ENCODE measurements at places on chromosomes 6 and 20.

- DNase-seq = no peak
Measured at GRCh38 chr20:46053416-46053815, 24.4 kb downstream of the SLC12A5 start.

DNA sequence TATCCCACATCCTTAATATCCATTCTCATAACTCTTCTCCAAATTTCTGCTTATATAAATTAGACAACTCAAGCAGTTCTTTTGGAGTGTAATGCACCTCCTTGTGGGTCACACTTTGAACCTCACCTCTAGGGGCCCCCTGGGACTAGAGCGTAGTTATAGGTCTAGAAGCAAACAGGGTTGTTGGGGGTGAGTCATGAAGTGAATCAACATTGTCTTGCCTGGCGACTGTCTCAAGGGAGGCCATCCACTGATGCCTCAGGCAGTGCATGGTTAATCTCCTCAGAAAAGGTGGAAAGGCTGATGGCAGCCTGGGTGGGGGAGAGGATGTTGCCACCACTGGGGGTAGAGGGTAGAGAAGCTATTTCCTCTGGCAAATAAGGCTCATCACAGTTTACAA, 129.1 kb downstream of the TNFRSF21 start:
- no peak for DNase-seq

GRCh38 chr20:18657575-18657974, 69.7 kb downstream of the DTD1 start:
- DNase-seq = no peak

DNA sequence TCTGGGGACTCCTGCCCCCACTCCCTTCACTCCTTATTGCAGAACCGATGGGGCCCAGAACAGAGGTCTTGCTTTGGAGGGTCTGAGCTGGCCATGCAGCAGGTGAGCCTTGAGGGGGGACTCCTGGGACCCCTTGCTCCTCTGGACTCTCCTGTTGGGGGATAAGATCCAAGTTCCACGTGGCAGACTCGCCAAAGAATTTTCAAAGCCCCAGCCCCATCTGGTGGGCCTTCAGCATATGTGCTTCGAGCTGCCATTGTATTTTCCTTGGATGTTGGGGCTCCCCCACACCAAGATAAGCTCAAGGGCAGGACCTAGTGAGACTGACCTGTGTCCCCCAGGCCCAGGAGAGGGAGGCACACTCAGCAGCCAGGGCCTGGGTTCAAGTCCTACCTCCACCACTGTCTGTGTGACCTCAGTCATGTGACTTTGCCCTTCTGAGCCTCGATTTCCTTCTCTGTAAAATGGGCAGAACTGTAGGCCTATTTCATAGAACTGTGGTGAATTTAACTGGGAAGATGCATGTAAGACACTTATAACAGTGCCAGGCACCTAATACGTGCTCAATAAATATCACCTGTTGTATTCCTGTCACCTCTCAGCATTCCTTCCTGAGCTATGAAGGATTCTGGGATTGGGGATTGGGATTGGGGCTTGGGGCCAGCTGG, 115.5 kb downstream of the VEGFA start:
- peak; percentile 23 for DNase-seq

GRCh38 chr6:69980624-69981023, 114.3 kb downstream of the COL19A1 start:
- DNase-seq = no peak

All from erythroblast (primary cell).